ENCODE measurements at places on chromosomes 3 and 15.

DNA sequence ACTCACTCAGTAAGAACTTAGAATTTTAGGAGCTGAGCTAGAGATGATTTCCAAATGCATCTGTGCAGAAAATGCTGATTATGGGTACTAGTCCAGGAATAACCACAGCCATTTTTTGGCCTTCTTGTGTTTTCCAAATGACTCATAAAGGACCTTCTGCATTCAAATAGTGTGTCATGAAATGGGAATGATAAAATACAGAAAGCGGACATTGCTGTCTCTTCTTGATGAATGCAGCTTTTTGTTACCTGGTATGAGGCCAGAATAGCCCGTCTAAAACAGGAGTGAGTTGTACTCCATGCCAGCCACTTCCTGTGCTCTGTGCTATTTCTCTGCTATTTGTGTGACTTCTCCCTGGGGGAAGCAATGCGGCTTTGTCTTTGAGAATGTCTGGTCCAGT lies 20.5 kb upstream of the FRMD5 start:
- H3K27ac ChIP-seq = no peak overlapping the region
- H3K4me3 ChIP-seq = no peak overlapping the region
- H3K27me3 ChIP-seq = peaks cover 15% of the 10 kb centered on the region
- no peaks in the 10 kb centered on the region for H3K36me3 ChIP-seq
- DNase-seq = no peak

GRCh38 chr15:30953731-30954378 lies 37.6 kb downstream of the MTMR10 start:
- no peaks in the 10 kb centered on the region for H3K4me1 ChIP-seq
- H3K27ac ChIP-seq = peak overlapping the region; percentile 41
- peaks cover 50% of the 10 kb centered on the region for H3K36me3 ChIP-seq
- peak; percentile 22 for DNase-seq

DNA sequence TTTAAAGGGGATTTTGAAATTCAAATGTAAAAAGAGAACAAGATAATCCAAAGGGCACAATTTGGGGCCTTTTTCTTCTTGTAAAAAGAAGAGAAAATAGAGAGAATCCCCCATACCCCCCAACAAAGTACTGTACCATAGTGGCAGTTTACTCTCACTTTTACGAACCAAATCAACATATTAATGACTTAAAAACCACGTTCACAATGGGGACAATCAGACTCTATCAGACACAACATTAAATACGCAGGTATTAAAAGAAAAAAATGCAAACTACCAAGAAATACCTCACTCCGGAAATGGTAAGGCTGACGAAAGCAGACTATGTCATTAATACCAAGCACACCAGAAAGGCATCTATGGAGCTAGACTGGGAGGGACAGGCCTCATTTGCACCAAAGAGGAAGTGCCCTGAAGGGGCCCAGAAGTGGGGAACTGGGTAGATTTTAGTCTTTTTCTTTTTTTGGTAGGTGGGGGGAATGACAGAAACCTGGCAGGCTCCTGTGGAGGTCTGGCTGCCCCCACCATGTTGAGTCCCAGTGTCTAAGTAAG lies 134.3 kb downstream of the TIGIT start:
- H3K27ac ChIP-seq = no peak overlapping the region
- H3K4me1 ChIP-seq = no peaks in the 10 kb centered on the region
- no peaks in the 10 kb centered on the region for H3K27me3 ChIP-seq
- no peak for DNase-seq
- no peak overlapping the region for H3K4me3 ChIP-seq

DNA sequence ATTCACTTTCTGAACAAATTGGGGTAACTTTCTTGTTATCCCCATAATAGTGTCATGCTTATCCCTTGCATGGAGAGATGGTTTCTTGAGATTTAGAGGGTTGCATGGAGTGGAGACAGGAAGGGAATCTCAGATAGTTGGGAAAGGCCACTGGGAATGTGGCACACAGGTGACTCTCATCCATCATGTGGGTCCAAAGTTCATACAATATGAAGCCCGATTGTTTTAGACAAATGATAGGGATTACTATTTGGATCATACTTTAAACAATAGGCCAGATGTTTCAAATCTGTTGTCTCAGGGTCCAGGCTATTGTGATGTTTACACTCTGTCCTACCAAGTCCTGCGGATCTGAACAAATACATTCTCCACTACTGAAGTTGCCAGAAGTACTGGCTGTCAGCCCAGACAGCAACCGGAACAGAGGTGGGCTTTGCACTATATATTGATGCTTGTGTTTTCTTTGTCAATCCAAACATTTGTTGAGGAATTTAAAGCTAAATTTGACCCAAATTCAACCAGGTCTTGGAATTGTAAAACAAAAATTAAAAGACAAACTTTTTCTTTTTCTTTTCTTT lies 39.2 kb upstream of the NMNAT3 start:
- no peak overlapping the region for H3K4me3 ChIP-seq
- no peak for DNase-seq
- no peaks in the 10 kb centered on the region for H3K36me3 ChIP-seq
- no peak overlapping the region for H3K27ac ChIP-seq

GRCh38 chr3:189331002-189331418 lies 159.2 kb downstream of the TPRG1 start:
- peaks cover 53% of the 10 kb centered on the region for H3K4me1 ChIP-seq
- H3K4me3 ChIP-seq = peak overlapping the region; percentile 7
- H3K27me3 ChIP-seq = no peaks in the 10 kb centered on the region
- H3K36me3 ChIP-seq = peaks cover 1% of the 10 kb centered on the region
- H3K27ac ChIP-seq = peak overlapping the region; percentile 7
- peak; percentile 47 for DNase-seq

DNA sequence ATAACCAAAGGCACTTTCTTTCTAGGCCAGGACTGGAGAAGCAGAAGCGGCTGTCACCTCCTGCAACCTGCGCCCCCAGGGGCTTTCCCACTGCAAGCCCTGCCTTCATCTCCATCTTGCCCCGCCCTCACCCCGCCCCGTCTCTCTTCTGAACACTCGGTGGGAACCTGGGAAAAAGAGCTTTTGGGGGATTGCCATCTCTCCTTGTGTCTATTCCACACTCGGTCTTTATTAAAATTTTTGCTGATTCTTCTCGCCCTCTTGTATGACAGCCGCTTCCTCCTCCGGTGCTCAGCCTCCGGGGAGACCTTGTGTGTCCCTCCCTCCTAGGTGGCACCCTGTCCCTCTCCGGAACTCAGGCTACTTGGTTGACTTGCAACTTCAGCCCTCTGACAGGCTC lies 41.9 kb upstream of the SPESP1 start:
- no peaks in the 10 kb centered on the region for H3K36me3 ChIP-seq
- no peak overlapping the region for H3K27ac ChIP-seq
- DNase-seq = peak; percentile 30
- peak overlapping the region; percentile 73 for H3K4me3 ChIP-seq
- H3K27me3 ChIP-seq = peaks cover 5% of the 10 kb centered on the region
- H3K4me1 ChIP-seq = no peaks in the 10 kb centered on the region

- H3K27me3 ChIP-seq = no peaks in the 10 kb centered on the region
- H3K27ac ChIP-seq = no peak overlapping the region
- no peaks in the 10 kb centered on the region for H3K36me3 ChIP-seq
- DNase-seq = peak; percentile 14
Measured at GRCh38 chr15:98801234-98801561, 152.9 kb downstream of the IGF1R start.

DNA sequence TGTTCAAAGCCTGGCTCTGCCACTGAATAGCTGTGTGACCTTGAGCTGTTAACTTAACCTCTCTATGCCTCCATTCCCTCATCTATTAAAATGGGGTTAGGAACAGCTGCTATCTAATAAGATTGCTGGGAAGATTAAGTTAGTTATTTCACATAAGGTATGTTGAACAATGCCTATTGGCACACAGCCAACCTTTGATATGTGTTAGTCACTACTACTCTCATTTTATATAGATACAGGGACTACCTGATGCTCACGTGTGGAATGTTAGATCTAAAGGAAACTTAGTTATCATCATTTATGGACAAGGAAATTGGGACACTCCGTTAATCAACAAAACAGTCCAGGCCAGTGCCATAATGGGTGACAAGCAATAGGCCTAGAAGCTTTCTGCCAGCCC lies 332.4 kb upstream of the PPP2R3A start:
- no peaks in the 10 kb centered on the region for H3K4me1 ChIP-seq
- no peak overlapping the region for H3K27ac ChIP-seq
- no peak overlapping the region for H3K4me3 ChIP-seq

DNA sequence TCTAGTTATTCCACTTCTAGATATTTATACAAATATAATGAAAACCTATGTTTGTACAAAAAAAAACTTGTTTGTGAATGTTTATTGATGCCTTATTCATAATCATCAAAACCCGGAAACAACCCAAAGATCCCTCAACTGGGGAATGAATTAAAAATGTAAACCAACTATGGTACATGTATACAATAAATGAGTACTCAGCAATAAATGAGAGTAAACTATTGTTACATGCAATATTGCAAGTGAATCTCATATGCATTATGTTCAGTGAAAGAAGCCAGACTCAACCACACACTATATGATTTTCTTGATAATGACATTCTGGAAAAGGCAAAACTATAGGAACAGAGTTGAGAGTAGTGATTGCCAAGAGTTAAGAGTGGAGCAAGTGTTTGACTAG lies 12.3 kb downstream of the ZNF860 start:
- peaks cover 33% of the 10 kb centered on the region for H3K27me3 ChIP-seq
- H3K4me3 ChIP-seq = no peak overlapping the region
- no peak overlapping the region for H3K27ac ChIP-seq
- peaks cover 6% of the 10 kb centered on the region for H3K4me1 ChIP-seq
- peaks cover 1% of the 10 kb centered on the region for H3K36me3 ChIP-seq

DNA sequence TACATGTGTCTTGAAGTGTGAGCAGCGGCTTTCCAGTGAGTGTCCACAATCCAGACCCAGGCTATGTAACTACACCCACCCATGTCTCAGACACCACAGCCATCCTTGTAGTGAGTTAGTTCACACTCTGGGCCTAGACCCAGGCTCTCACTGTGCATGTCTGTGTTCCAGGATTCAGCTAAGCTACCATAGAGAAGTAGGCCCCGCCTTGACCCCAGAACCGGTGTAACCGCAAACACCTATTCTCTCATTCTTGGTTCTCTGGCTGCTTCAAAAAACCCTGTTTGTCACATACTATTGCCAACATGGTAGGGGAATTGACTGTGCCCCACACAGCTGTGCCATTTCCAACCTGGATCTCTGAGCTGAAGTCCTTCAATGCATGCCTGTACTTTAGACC lies 560.6 kb downstream of the RSL24D1 start:
- H3K27me3 ChIP-seq = no peaks in the 10 kb centered on the region
- DNase-seq = no peak
- no peaks in the 10 kb centered on the region for H3K4me1 ChIP-seq
- H3K27ac ChIP-seq = no peak overlapping the region

- peaks cover 4% of the 10 kb centered on the region for H3K4me1 ChIP-seq
- no peak overlapping the region for H3K27ac ChIP-seq
- no peak for DNase-seq
- peaks cover 5% of the 10 kb centered on the region for H3K27me3 ChIP-seq
- H3K4me3 ChIP-seq = no peak overlapping the region
- no peaks in the 10 kb centered on the region for H3K36me3 ChIP-seq
Measured at GRCh38 chr3:134601539-134602439, 49.0 kb downstream of the KY start.

DNA sequence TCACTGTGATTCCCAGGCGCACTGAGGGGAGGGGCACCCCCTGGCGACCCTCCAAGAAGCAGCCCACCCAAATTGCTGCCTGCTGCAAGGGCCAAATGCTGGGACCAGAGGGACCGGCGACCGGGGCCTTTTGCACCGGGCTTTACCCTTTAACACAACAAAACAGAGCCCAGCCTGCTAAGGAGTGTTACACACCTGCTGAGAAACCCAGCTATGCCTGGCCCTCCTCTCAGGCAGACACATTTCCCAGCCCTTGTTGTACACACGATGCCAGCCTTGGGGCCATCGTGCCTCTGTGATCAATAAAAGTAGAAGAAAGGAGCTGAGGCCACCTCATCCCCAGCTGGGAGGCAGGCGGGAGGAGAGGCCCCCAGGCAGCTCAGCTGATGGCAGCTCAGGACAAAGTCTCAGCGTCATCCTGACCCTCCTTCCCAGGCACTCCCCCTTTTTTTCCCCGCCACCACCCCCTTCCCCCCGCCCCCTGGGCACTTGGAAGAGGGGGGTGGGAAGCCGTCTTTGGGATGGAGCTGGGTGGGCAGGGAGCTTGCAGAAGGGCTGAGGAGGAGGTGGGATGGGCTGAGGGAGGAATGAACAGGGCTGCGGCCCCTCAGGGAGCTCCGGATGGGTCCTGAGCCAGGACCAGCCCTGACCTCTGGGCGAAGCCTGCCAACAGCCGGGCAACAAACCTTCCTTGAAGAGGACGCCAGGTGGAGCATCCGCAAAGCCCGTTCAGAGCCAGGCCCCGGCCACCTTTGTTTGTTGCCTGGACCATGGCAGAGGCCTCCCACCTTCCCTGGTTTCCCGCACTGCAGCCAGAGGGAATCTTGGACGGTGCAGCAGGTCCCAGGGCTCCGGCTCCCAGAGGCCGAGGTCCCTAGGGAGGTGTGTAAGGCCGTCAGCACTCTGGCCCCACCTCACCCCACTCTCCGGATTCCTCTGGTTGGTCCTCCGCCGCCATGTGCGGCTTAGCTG lies 45.9 kb upstream of the SEC61A1 start:
- peaks cover 4% of the 10 kb centered on the region for H3K27me3 ChIP-seq
- no peak for DNase-seq
- H3K4me3 ChIP-seq = no peak overlapping the region
- no peak overlapping the region for H3K27ac ChIP-seq
- H3K4me1 ChIP-seq = peaks cover 1% of the 10 kb centered on the region
